Activated CD4-positive, alpha-beta memory T cell treated with anti-CD3 and anti-CD28 coated beads, Interleukin-2, amount 10 ng/mL, durations not matched to agents 7 days and 5 days (primary cell): ENCODE measurements at places on chromosomes 12 and 14. TPM values are rescaled to one million over a fixed set of nuclear protein-coding genes. Genes with fewer than 3 reads are reported as not detected.

The LRRC10 gene
- total RNA-seq: not detected

The IFNG-AS1 gene
- 0.40 TPM for total RNA-seq

The SIRT4 gene
- 1.7 TPM for total RNA-seq

The LYZ gene
- total RNA-seq: 0.48 TPM

The RFLNA gene
- not detected for total RNA-seq

DNA sequence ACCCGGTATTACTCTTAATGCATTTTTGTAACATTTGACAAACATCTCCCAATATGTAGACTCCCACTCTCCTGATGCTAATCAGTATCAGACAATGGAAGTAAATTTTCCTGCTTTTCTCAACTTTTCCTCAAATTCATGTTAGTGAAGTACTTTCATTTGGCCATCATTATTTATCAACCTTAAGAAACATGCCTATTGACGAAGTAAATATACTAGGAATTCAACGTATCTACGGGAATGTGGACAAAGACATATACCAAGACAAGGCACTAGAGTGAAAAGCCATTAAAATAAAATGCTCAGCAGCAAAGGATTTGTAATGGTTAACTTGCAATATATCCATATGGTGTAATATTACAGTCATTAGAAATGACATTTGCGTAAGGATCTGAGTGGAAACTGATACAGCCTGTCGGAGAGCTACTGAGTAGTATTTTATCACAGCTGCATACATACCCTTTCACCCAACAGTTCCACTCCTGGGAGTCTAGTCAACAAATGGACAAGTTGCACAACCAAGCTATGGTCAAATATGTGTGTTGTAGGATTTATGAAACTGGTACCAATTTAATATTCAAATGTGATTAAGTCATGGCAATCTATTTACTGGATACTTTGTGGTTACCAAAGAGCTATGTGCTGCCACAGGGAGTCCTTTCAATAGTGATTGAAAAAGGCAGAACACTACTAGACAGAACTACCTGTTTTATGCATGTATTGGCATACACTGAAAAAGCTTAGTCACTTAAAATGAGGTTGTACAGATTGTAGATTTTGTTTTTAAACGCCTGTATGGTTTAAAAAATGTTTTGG is 26.5 kb downstream of the NUDT4 start:
- DNase-seq: no peak

DNA sequence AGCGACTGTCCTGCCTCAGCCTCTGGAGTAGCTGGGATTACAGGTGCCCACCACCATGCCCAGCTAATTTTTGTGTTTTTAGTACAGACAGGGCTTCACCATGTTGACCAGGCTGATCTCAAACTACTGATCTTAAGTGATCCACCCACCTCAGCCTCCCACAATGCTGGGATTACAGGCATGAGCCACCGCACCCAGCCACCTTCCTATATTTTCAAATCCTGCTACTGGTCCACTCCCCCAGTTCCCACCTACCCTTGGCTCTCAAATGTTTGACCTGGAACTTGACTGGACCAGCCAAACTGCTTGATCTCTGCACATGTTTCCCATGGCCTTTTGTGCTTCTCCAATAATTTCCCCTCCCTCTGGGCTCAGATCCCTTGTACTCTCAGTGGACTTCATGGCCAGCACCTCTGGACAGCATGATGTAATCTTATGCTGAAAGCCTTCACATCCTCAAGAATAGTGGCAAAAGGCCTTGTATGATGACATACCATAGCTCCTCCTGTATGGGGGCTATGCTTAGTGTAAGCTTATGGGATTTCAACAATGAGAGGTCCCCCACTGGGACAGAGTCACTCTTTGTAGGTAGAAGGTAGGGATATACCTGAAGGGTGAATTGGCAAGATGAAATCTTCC is 2.5 kb upstream of the CCDC184 start:
- no peak for DNase-seq

DNA sequence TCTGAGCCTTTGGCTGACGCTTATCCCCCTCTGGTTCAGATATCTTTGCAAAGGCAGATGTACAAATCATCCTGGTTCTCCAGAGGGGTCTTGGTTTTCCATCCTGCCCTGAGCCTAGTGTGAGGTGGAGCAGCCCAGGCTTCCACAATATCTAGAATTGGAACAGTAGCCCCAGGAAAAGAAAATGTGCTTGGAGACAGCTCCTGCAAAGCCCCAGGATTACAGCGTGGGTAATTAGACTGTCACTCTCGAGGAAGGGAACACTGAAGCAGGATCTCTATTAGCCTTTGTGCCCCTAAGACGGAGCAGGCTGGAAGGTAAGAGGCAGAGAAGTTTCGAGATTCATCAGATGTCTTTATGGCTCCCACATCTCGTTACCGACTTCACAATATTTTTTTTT is 59.4 kb downstream of the TMEM132C start:
- DNase-seq: no peak

DNA sequence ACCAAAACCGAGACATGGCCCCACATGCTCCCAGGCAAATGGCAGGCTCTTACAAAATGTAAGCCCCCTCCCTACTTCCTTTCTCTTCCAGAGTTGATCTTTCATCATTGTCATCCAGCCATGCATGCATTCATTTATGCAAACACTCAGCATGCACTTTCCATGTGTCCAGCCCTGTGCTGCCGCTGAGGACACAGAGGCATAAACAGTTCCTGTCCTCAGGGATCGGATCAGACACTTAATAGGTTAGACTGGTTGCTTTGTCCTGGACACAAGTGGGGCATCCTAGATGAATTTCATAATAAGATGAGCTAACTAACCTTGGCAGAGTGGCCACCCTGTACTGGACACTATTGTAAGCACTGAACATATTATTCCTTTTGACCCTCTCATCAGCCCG is 23.1 kb downstream of the PRIMA1 start:
- no peak for DNase-seq

- DNase-seq: peak; percentile 28
These were observed 22.8 kb downstream of the MMP17 start for GRCh38 chr12:131850856-131851559.

DNA sequence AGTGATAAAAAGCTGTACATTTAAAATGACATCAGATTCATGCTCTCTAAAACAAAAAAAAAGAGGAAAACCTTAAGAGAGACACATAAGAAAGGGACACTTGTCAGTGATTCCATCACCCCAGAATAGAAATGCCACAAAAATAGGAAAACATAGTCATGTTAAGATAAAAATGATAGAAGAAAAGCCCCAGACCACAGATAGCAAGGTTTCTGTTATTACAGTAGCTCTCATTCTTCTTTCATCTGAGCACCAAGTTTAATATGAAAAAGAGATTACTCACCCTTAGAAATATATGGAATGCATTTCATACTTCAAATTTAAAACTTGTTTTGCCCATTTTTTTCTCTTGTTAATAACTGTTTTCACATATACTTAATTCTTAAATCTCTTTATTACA is 217.2 kb downstream of the EGLN3 start:
- DNase-seq: no peak
